ENCODE measurements at places on chromosomes 6 and 20.

- DNase-seq: no peak
Observed at GRCh38 chr6:25477006-25477590, 174.9 kb upstream of the SCGN start.

DNA sequence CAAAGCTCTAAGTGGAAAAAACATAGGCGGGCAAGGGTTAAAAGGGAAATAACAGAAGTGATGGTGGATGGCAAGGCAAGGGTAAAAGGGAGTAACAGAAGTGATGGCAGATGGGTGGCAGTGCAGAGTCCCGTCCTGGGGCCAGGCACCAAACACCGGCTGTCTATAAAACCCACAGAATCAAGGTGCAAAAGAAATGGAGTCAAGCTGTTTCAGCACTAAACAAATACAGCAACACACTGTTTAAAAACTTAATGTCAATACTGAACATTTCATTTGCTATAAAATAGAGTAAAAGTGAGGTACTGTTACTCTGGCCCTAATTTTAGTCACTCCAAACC lies 87.6 kb downstream of the MAN1A1 start:
- no peak for DNase-seq

DNA sequence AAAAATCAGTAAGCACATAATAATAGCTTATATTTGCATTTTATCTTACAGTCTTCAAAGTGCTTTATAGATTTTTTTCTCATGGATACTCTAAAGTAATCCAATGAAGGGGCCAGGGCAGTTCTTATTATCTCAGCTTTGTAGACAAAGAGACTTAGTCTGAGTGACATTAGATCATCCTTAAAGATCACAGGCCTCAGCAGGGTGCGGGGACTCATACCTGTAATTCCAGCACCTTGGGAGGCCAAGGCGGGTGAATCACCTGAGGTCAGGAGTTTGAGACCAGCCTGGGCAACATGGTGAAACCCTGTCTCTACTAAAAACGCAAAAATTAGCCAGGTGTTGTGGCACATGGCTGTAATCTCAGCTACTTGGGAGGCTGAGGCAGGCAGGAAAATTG lies 14.5 kb downstream of the FERMT1 start:
- no peak for DNase-seq

- DNase-seq: no peak
Observed at GRCh38 chr6:111556004-111556403, 49.7 kb downstream of the TRAF3IP2 start.

DNA sequence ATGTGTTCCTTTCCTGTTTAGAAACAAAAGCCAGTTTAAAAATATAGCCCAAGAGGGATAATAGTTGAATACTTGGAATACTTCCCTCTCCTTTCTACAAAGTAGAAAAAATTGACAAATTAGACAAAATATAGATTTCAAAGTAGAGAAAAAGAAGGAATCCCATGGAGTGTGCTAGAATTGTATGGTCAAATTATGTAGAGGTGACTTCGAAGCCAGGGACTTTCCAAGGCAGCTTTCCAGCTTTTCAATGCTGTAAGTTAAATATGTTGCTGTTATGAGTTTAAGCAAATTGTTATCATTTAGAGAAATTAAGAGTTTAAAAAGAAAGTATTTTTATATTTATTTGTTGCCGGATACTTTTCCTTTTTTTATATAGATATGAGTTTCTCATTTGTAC lies 415.5 kb upstream of the OPRM1 start:
- DNase-seq: no peak

- no peak for DNase-seq
Observed at GRCh38 chr6:135474362-135474761, 23.2 kb downstream of the AHI1 start.

DNA sequence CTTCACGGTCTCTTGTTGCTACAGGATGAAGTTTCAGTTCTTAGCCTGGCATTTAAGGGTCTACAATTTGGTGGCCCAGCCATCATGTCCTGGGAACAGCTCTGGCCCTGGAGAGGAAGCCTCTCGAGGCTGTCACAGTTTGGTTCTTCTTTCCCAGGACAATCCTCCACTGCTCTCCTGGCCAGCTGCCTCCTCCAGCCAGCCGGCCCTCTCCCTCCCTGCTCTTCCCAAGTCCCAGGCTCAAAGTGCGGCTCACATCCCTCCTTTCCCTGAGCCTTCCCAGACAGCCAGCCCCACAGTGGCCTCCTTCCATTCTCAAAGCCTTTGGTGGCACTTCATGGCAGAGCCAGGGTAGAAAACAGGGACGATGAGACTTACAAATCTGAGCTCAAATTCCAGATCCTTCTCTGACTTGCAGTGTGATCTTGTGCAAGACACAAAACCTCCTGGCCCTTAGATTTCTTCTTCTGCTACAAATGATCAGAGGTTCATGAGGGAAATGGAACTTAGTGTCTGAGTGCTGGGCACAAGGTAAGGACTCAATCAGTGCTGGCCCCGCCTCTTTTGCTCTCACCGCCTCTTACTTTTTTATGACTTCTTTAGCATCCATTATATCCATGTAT lies 223.8 kb upstream of the ECI2 start:
- DNase-seq: no peak

DNA sequence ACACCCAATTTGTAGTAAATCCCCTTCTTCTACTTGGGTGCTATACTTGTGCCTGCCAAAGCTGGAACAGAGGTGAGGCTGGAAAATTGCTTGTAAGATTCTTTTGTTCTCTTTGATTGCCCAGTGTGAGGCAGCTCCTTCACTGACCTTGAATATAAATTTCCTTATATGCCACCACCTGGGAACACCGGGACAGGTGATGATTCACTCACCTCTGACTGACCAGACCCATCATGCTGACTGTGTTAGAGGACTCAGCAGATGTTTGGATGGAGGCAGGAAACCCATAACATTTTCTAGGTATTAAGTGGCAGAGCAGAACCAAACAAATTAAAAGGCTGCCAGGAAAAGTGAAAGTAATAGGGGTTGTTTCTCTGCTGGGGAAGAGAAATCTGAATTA lies 120.9 kb downstream of the GRM1 start:
- no peak for DNase-seq

All from stimulated activated CD8-positive, alpha-beta memory T cell treated with anti-CD3 and anti-CD28 coated beads, Interleukin-7, amount 100 ng/mL, for 24 hours (primary cell).